ENCODE measurements at places on chromosomes 16 and 17.
A peak's percentile ranks its signal among the peaks of the same experiment; 100 is the strongest.

- no peak for DNase-seq
Observed at GRCh38 chr17:50114849-50115357, 15.1 kb downstream of the SAMD14 start.

GRCh38 chr17:39195568-39196160, 1.8 kb downstream of the CACNB1 start:
- no peak for DNase-seq

GRCh38 chr17:65914784-65915342, 277.1 kb downstream of the CEP112 start:
- DNase-seq, result peak; percentile 19

- DNase-seq, result no peak
Observed at GRCh38 chr17:57443781-57444180, 187.5 kb downstream of the MSI2 start.

GRCh38 chr16:85415196-85416090, 197.7 kb upstream of the GSE1 start:
- no peak for DNase-seq

GRCh38 chr17:64661976-64662773, at the start of gene SMURF2:
TSS of gene SMURF2 (minus strand) at chr17:64662307. CDS start at chr17:64661880, 427 bp downstream.
- peak; percentile 83 for DNase-seq

- no peak for DNase-seq
Observed at GRCh38 chr16:11196286-11196828, 59.6 kb downstream of the SOCS1 start.

GRCh38 chr16:81586417-81586816, 141.8 kb downstream of the CMIP start:
- no peak for DNase-seq

GRCh38 chr16:19997734-19998133, 76.0 kb downstream of the GPR139 start:
- no peak for DNase-seq

DNA sequence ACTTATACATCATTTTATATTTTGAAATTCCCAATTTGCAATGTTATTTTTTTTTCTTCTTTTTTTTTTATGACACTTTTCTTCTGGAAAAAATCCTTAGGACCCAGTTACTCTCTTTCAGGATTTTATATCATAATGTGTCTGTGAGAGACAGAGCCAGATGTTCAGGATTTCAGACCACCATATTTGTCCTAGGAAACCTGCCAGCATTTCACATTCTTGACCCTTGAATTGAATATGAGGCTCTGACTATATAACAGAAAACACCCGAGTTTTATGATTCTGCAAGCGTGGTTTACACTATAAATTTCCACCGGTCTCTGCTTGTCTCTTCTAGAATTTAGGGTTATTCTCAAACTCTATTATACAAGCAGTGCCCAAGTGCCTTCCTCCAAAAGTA, 621.0 kb downstream of the WWOX start:
- DNase-seq, result no peak

GRCh38 chr17:9343516-9343915, 232.1 kb downstream of the STX8 start:
- DNase-seq, result no peak

DNA sequence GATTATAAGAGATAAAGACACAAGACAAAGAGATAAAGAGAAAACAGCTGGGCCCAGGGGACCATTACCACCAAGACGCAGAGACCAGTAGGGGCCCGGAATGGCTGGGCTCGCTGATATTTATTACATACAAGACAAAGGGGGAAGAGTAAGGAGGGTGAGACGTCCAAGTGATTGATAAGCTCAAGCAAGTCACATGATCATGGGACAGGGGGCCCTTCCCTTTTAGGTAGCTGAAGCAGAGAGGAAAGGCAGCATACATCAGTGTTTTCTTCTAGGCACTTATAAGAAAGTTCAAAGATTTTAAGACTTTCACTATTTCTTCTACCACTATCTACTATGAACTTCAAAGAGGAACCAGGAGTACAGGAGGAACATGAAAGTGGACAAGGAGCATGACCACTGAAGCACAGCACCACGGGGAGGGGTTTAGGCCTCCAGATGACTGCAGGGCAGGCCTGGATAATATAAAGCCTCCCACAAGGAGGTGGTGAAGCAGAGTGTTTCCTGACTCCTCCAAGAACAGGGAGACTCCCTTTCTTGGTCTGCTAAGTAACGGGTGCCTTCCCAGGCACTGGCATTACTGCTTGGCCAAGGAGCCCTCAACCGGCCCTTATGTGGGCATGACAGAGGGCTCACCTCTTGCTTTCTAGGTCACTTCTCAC, 63.9 kb upstream of the ARL4D start:
- no peak for DNase-seq

- no peak for DNase-seq
Observed at GRCh38 chr16:67649494-67649931, 4.6 kb downstream of the CARMIL2 start.

DNA sequence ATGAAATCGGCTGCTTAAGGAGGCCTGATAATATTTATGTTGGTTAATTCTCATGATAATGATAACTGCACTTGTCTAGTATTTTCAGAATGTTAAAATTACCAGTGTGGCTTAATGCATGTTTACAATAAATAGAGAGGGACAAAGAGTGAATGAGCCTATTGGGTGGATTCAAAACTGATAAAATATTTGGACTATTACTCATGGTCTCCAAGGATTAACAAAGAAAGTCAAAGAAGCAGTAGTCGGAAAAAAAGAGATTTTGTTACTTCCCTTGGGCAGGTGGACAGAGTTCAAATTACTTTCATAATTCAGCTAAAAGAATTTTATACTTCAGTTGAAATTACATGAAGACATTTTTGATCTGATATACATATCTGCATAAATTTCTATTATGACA, 258.2 kb upstream of the PMFBP1 start:
- no peak for DNase-seq

- DNase-seq, result no peak
Observed at GRCh38 chr17:47641202-47641601, 8.5 kb upstream of the KPNB1 start.

- no peak for DNase-seq
Observed at GRCh38 chr16:82544378-82545160, 82.2 kb upstream of the CDH13 start.

GRCh38 chr17:65346166-65346565, 209.0 kb downstream of the RGS9 start:
- no peak for DNase-seq

DNA sequence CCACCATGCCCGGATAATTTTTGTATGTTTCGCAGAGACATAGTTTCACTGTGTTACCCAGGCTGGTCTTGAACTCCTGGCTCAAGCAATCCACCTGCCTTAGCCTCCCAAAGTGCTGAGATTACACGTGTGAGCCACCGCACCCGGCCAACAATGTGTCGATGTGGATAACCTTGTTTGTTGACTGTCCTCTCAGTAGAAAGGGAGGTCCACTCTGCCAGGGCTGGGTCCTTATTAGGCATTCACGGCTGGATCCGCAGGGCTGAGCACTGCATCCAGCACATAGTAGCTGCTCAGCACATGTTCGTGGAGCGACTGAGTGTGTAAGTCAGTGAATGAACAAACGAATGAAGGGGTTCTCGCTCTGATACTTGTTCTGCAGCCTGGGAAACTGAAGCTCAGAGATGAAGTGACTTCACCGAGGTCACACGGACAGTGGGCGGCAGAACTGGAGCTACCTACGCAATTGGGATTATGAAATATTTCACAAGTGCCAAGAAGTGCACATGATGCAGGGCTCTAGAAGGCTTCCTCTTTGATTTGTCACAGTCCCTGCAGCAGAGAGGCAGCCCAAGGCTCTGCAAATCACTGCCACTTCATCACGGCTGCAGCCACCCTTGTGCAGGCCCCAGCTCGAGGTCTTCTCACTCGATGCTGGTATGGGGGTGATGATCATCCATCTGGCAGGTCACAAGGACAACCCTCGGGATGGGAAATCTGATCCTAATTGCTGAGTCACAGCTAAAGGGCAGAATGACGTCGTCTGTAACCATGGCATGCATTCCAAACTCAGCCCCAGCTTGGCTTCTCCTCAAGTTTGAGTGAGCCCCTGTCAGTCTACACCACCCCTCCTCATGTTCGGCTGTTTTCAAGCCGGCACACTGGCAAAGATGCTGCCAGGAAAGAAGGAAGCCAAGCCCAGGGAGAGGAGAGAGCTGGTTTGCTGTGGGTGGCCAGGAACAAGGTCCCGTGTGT, 28.0 kb upstream of the SNN start:
- DNase-seq, result no peak

GRCh38 chr17:16928406-16929034, 43.4 kb downstream of the TNFRSF13B start:
- no peak for DNase-seq

- DNase-seq, result no peak
Observed at GRCh38 chr16:31010585-31011325, at the start of gene STX1B. TSS of gene STX1B (minus strand) at chr16:31010638. CDS start at chr16:31010396, 242 bp downstream.

DNA sequence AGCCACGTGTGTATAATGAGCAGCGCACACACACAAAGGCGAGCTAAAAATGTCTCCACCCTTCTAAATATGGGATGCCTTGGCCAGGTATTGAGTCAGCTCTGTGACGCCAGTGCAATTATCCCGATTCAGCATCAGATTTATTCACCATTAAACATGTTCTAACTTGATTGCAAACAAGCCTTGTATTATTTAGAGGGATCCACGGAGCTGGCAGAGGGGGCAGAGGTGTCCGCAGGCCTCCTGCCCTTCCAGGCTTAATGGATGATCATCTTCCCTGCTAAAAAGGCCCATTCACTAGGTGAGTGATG, 591.7 kb downstream of the MAF start:
- DNase-seq, result no peak

DNA sequence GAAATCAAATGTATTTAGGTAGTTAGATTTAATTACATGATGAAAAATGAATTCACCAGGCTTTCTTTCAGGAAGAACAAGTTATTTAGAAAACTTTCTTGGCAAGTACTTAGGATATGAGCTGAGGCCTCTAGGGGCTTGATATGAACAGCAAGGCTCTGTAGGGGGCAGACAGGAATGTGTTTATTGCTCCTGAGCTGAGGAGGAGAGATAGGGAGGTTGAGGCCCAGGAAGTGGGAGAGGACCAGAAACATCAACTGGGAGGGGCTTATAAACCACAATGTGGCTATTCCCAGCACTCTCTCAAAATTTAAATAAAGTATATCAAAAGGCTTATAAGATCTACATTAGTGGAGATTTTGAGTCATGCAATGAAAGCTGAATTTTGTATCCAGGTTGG, 154.0 kb upstream of the MAF start:
- DNase-seq, result no peak

GRCh38 chr17:83181991-83182619, 102.7 kb downstream of the METRNL start:
- no peak for DNase-seq

- DNase-seq, result no peak
Observed at GRCh38 chr17:63816669-63817068, 10.6 kb upstream of the PSMC5 start.

GRCh38 chr17:80008383-80008840, 27.3 kb downstream of the TBC1D16 start:
- peak; percentile 89 for DNase-seq

GRCh38 chr16:79998143-79998542, 397.6 kb upstream of the MAF start:
- DNase-seq, result no peak

GRCh38 chr17:78783711-78784324, 1.7 kb upstream of the CYTH1 start:
- no peak for DNase-seq

DNA sequence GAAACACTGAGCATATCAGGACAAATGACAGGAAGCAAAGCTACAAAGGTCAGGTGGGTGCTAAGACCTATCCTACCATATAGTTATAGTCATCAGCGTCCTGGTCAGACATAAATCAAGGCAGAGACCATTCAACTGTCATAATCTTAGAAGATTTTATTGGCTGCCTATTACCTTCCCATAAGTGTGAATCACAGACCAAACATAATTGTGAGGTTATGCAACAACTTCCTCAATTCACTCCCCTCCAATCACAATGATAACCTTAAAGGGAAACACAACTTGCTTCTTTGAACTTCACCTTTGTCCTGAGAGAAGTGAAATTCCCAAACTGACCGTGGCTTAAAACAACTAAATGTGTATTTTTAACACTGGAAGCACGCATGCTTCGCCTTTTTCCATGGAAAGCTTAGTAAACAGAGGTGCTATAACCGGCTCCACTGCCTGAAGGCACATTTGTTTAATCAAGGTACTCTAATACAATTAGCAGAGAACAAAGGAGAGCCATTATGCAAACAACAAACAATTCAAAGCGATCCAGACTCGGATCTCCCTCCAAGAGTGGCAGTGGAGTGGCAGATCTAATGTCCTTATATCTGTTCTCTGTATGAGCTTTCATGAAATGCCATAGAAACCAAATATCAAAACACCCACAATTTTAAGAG, 84.9 kb downstream of the TMEM114 start:
- DNase-seq, result no peak

GRCh38 chr17:5511401-5512225, 25.2 kb downstream of the MIS12 start:
- DNase-seq, result no peak

DNA sequence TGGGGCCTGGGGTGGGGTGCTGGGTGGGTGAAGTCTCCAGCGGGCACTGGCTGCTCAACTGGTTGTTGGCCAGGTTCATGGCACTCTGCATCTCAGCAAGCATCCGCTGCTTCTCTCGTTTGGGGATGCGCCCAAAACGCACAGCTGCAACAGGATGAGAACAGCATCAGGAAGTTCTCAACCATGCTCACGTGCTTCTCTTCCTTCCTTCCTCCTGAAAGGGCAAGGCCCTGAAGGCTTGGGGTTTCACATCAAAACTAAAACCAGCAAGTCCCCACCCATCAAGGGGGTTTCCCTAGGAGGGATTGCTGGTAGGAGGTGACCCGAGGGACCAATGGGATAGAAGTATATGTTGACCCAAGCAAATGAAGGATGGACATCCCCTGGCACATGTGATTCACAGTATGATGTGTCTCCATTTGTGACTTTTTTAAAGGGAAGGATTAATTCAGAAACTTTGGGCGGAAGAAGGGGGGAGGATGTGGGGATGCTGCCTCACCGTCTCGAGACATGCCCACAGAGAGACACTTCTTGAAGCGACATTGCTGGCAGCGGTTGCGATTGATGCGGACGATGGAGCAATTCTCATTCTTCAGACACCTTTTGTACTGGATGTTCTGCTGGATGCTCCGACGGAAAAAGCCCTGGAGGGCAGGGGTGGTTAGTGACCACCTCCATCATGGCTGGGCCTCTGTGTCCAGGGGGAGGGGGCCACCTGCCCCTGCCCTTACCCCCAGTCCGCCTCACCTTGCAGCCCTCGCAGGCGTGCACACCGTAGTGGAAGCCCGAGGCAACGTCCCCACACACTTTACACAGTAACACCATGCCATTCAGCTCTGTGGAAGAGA, 4.2 kb downstream of the NR1D1 start:
- peak; percentile 97 for DNase-seq

DNA sequence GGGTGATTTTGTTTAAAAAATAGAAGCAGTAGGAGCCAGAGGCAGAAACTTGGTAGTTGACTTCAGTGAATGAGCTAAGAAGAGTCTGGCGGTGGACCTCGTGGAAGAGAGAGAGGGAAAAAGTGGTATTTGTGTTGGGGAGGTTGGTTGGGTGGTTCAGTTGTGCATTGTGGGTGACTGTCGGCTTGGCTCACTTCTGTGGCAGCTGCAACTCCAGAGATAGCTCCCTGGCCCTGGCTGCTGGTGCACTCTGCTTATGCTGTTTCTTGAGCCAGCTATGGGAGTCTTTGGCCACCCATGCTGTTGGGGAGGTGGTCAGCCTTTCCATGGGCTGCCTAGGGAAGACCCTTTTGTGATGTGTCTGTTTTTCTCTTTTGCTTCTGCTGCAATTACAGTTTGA, 50.4 kb upstream of the CRISPLD2 start:
- no peak for DNase-seq

- no peak for DNase-seq
Observed at GRCh38 chr16:6698548-6698947, 634.1 kb upstream of the RBFOX1 start.
